GM12878 (cell line): ENCODE measurements at places on chromosomes 1 and 21.

DNA sequence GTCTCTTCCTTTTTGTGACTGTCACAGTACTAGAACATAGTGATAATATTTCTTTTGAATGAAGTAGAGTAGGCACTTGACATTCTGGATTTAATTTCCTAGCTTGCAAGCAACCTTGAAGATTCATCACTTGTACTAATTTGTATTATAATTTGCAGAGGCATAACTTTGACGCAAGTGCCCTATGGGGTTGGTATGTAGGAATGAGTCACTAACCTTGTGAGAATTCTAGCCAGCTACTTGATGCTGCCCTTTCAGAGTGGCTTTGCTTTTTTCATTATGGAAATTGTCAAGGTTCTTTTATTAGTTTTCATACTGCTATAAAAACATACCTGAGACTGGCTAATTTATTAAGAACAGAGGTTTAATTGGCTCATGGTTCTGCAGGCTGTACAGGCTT, 13.7 kb upstream of the DPH5 start:
- DNase-seq = no peak

GRCh38 chr1:206489980-206490770, 17.2 kb upstream of the RASSF5 start:
- no peak for DNase-seq

- DNase-seq = no peak
These were observed 198.6 kb upstream of the HMCN1 start for GRCh38 chr1:185535621-185536020.

- DNase-seq = no peak
These were observed 33.5 kb upstream of the KLF17 start for GRCh38 chr1:44084998-44085675.

GRCh38 chr1:229893762-229894444, 173.1 kb upstream of the GALNT2 start:
- DNase-seq = no peak

DNA sequence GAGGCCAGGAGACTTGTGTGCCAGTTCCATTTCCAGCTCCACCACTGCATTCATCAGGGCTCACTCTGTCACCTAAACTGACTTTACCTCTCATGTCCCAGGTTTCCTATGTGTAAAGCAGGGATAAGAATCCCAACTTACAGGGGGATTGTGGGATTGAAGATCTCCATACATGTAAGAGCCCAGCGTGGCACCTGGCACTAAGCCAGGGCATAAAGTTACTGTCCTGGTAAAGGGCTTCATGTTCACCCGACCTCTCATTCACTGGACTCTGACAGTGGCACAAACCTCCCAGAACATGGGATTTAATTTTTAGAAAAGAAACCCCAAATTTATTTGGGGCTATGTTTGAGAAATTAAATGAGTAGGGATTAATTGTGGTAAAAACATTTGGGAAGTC, 8.9 kb upstream of the IGFN1 start:
- no peak for DNase-seq

- no peak for DNase-seq
These were observed 141.2 kb upstream of the ST6GALNAC5 start for GRCh38 chr1:76725864-76726619.

DNA sequence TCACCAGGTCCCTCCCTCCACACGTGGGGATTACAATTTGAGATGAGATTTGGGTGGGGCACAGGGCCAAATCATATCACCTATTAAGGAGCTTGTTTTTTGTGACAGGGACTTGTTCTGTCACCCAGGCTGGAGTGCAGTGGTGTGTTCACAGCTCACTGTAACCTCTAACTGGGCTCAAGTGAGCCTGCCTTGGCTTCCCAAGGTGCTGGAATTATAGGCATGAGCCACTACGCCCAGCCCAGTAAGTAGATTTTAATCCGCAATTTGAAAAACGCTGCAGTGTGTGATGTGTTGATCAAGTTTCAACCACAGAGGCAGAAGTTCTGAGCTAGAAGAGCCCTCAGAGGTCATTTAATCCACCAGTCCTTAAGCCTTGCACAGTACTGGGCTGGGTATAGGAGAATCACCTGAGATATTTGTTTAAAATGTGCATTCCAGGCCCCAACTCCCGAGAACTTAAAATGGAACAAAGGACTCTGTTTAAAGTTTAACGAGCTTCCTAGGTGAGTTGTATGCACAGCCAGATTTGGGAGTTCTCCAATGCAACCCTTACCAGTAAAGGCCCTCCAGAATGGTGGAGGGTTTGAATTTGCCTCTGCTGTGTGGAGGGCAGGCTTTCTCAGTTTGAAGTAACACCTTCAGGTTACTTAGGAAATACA, 13.4 kb downstream of the RPL11 start:
- DNase-seq = no peak

DNA sequence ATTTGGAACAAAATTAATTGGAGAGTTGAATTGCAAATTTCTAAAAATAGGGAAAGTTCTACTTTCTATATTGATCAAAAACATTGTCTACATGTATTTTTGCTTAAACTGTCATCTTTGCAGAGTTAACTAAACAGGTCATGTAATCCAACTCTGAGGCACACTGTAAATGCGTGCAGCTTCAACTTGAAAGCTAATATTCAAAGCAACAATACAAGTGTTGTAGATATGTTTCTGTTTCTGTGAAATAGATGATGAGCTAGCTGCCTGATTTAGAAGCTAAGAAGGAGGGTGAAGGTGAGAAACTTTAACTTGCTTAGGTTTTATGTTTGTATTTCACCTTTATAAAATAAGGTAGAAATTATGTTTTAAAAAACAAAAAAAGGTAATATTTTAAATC, 77.2 kb downstream of the IVNS1ABP start:
- DNase-seq = no peak

DNA sequence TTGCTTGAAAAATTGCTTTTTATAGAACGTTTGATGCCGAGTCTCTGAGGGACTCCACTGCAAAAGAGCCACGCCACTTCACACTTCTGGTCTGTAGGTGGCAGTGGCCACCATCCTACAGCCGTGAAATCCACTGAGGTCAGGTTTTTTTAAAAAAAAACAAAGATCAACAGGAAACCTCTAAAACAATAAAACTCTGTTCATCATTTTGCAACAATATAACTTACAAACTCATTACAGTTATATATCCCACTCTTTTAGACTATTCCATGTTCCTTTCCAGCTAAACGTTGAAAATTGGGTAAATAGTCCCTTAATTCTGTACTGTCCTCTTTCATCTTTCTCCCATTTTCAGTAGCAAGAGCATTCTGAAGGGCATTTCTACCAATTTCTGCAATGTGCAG, 64.6 kb upstream of the FMN2 start:
- DNase-seq = no peak

DNA sequence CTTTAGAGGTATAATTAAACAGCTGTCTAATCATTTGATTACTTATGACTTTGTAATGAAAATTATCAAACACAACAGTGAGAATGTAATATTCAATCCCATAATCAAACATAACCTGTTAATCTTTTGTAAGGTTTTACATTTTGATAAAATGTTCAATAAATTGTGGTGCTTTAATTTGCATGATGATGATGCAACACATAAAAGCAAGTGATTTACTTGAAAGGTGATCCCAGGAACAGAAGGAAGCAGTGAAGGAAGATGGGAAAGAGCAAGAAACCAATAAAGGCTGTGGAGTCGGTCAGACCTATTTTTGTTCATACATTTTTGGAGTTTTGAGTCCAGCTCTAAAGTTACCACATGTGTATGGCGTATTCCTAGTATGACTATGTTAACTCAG, 29.6 kb downstream of the ZNF695 start:
- no peak for DNase-seq

DNA sequence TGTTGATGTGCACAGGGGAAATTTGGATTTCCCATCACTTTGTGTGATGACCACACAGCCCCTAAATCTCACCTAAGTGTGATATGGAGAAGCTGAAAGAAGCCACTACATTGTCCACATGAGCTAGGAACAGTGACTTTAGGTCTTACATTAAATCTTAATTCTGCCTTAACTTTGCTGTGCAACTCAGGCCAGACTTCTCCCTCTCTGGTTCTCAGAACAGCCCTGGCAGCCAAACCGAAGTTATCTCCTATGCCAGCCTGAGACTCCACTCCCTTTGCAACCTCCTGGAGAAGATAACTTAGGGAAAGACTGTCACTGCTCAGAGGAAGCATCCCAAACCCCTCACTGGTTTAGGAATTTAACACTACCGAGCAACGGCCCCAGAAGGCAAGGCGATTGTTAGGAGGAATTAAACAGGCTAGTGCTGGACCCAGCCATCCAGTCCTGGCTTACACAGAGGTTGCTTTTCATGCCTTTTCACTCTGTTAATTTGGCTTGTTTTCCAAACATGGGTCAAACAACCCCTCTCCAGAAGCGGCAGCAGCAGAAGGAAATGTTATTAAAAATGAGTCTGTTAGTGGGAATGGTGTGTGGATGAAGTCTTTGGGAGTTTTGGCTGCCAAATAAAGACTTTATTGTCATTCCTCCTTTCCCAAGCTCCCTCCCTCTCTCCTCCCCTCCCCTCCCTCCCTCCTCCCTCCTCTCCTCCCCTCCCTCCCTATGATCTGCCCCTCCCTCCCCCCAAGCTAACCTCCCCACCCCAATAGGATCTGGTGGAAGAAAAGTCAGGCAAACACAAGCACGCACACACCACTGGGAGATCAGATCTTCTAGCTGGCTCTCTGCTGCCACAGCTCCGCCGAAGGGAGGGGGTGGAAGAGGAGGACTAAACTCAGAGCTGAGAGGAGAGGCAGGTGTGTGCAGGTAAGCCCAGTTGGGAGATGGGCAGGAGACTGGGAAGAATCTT, at the start of gene PRELP:
Gene PRELP, plus strand, starts transcription at position 795 of the 970 bp plus-strand sequence. CDS start 7,379 bp downstream, outside the sequence.
- no peak for DNase-seq

GRCh38 chr1:174447866-174448530, at the start of gene GPR52:
GPR52 (plus strand) TSS chr1:174447964; CDS start chr1:174448112, 148 bp downstream.
- DNase-seq = no peak

DNA sequence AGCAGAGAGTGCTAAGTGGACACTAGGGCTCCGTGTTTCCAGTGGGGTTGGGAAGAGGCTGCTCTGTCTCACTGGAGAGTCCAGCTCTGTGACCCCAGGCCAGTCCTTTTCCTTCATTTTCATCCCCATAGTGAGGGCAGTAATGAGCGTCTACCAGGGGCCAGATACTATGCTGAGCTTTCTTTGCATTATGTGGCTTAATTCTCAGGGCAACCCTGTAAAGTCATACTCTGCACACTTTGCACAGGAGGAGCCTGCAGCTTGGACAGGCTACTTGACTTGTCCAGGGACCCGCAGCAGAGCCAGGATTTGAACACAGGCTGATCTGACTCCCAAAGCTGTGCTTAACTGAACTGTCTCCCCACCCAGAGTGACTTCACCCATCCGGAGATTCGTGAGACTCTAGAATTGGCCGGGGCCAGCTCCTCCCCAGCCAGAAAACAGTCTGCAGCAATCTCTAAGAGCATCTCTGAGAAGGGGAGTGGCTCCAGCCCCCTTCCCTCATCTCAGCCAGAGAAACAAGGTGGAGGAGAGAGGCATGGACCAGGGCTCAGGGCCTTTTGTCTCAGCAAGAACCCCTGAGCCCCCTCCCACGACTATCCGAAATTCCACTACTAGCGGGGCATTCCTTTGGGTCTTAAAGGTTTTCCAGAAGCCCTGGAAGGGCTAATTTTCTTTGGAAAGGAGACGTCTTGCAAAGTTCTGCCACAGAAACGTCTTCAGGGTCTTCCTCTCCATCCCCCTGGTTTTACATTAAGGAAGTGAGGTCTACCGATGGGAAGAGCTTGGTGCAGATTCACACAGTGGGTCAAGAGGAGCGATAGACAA, 866 bp upstream of the FNDC5 start:
- no peak for DNase-seq

GRCh38 chr1:223775054-223775453, 62.7 kb downstream of the CAPN2 start:
- no peak for DNase-seq

GRCh38 chr1:245045087-245045881, 109.5 kb upstream of the KIF26B start:
- DNase-seq = no peak

DNA sequence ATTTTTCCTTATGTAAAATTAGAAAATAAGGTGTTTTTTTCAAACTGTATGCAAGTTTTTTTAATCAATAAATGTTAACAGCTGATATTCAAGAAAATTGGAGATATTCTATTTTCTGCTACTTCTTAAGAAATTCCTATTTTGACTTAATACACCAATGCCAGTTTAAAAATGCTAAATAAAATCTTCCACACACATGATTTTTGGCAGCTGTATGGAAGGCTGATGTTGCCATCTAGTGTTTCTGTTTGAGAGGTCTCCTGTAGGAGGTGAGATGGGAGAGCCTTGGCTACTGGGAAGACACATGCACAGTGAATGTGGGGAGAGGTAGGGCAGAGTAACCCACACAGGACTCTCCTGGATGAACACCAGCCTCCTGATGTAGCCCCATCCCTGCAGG, 29.2 kb upstream of the OR2B11 start:
- peak; percentile 28 for DNase-seq

GRCh38 chr1:226608699-226609505, 60.3 kb downstream of the STUM start:
- DNase-seq = no peak

GRCh38 chr1:18237371-18237770, 129.8 kb downstream of the IGSF21 start:
- DNase-seq = no peak

GRCh38 chr1:25800703-25801377, 847 bp downstream of the SELENON start:
- no peak for DNase-seq

DNA sequence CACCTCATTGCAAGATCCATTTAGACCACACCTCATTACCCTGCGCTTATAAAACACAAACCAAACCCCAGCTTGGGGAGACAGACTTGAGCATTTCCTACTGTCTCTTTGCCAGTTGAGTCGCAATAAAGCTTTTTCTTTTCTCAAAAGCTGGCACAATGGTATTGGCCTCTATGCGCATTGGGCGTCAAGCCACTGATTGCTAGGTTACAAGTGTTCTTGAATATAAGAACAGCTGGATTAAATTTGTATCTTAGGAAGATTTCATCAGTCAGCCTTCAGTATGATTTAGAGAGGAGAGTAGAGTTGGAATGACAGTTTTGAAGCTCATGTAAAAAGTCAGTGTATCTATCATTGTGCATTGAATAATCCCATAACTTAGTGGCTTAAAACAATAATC, 84.9 kb upstream of the RAB4A start:
- DNase-seq = no peak

GRCh38 chr1:230249695-230250480, 176.2 kb downstream of the PGBD5 start:
- no peak for DNase-seq

- DNase-seq = no peak
These were observed 111.2 kb upstream of the CACHD1 start for GRCh38 chr1:64358692-64359091.

- DNase-seq = no peak
These were observed 75.9 kb upstream of the MRPS6 start for GRCh38 chr21:33997436-33997835.

- no peak for DNase-seq
These were observed 78.6 kb upstream of the UBE2U start for GRCh38 chr1:64124704-64125440.
